ENCODE measurements at places on chromosomes 16 and 17.

- no peak for DNase-seq
Observed at GRCh38 chr17:80855948-80856862, 135.4 kb upstream of the CHMP6 start.

DNA sequence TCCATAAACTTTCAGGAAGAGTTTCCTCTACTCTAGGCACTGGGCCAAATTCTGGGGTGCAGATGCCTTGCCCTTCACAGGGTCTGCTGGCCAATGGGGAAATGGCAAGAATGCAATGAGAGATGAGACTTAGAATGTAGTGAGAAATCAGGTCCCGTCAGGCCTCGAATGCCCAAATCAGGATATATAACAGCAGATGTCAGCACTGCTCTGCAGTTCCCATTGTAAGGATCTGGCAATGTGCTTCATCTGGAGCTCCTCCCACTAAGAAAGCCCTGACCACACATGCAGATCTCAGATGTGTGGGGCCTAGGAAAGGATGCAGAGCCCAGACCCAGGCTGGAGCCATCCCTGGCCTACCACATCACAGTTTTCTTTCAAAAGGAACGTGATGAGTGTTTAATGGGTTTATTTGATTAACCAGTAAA lies 13.9 kb upstream of the LPCAT2 start:
- peak; percentile 88 for DNase-seq

DNA sequence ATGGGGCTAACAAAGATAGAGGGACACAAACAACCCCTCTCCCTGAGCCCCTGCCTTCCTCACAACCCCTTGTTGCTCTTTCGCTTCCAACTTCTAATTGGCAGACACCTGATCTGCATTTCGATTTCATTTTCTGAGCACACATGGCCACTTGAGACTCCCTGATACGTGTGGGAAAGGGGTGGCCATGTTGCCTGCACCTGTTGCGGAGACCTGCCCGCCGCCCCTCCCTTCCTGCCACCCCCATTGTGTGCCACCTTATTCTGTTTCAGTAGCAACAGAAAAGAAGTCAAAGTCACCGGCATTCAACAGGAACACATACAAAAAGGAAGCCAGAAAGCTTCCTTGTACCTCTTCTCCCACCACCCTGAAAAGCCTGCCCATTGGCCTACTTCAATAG lies 254.7 kb upstream of the SOX9 start:
- DNase-seq, result no peak

DNA sequence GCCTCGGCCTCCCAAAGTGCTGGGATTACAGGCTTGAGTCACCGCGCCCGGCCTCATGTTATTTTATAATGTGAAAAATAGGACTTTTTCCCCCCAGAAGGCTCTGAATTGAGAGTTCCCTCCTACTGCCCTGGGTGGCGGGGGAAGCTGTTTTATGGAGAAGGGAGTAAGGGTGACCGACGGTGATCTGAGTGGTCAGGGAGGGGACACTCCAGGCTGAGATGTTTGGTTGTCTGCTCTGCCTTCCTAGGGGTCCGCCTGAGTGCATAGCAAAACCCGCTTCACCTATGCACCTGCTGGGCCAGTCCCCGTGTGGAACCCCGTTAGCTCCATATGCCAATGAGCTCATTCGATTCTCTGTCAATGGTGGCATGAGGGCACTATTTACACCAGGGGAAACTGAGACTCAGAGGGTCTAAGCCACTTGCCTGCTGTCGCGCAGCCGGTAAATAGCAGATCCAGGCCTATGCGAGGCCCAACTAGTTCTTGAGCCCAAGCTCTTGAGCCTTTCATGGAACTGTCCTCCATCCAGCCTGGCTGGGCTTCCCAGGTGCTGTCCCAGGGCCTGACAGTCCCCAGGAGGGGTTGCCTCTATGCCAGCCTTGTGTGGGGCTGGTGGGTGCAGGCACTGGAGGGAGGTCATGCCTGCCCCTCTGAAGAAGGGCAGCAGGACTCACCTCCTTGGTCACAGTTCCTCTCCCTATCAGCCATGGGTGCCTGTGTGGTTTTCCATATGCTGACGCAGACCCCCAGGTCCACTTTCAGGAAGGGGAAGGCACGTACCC lies 1.7 kb upstream of the GJD3 start:
- no peak for DNase-seq

DNA sequence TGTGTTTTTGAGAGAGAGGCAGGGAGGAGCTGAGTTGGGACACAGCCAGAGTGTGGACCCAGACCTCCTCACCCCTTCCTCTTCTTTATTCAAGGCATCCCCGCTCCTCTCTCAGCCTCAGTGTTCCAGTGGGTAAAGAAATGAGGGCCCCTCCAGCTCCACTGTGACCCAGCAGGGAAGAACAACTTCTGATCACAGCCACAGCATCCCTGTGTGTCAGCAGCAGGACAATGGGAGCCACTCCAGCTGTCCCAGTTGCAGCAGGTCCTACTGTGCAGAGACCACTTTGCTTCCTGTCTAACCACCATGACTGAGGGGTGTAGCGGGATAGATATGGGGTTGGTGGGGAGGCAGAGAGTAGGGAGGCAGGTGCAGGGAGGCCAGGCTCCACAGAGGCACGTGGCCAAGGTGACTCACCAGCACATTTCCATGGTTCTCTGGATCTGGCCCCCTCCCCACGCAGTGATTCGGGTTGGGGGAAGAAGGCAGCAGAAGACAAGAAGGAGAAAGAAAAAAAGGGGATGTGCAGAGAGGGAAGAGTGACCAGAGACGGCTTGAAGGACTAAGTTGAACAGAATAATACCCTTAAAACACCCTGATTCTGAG lies 24.5 kb downstream of the PIK3R5 start:
- DNase-seq, result no peak

GRCh38 chr16:89297910-89298545 lies 80.5 kb downstream of the ZNF778 start:
- no peak for DNase-seq

GRCh38 chr16:22014271-22014873 lies 6.5 kb downstream of the MOSMO start:
- no peak for DNase-seq

DNA sequence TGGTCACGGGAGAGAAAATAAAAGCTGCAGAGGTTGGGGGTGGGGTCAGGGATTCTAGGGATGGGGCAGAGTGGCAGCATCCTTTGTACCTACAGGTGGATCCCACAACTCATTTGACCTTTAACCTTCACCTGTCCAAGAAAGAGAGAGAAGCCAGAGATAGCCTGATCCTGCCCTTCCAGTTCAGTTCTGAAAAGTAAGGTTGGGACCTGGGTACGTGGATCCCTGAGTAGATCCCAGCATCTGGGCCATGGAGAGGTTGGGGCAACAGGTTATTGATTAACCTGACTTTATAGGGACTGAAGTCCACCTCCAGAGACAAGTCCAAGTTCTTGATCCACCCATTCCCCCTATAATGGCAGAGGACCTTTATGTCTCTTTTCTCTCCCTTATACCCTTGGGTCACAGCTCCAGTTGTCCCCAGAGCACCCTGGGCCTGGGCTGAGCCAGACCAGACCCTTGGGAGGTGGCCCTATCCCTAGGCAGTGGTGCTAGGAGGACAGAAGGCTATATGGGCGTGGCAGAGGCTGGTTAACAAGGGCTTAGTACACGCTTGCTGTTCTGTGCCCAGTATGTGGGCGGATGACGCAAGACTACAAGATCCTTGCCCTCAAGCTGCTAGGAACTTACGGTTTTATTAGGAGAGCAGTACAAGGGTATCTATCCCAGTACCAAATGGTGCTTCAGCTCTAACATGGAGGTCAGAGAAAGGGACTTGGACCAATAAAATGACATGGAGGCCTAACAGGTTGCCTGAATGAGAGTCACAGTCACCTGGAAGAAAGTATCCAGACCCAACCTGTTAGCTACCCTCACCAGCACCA lies 3.3 kb downstream of the CLDN7 start:
- DNase-seq, result no peak

- no peak for DNase-seq
Observed at GRCh38 chr17:73198930-73199260, 6.0 kb downstream of the COG1 start.

DNA sequence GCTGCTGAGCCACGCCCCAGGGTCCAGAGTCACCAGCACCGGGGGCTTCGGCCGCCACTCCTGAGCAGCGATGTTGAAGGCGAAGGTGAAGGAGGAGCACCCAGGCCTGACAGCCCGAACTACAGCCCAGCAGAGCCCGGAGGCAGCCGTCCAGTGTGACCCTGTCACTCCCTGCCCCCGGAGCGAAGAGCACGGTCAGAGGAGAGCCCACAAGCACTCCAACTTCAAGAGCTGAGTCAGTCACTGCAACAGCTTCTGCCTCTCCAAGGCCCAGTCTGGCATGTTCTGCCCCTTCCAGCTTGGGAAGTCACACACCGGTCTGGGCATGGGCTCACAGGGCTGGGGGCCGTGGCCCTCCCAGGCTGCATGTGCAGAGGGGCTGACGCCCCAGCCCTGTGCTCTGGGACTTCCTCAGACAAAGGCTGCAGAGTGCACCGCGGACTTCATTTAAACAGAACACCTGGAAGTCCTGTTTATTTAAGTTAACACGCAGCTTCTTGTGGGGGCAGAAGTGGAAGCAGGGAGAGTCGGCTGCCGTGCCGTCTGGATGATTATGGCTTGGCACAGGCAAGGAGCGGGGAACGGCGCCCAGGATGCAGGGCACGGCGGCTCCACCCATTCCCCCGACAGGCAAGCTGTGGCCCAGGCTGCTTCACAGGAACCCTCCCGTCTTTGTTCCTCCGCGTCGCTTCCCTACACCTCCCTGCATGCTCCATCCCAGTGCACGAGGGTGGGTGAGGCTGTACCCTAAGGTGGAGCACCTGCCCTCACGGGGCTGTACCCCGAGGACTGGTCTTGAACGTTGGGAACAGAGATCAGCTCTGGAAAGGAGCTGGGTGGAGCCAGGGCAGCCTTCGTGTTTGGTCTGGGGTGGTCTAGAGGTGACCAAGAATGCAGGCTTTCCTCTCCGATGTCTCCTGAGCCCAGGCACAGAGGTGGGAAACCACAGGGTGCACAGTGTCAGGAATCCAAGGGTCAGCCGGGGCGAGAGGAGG lies 68.9 kb upstream of the METRNL start:
- DNase-seq, result no peak

- DNase-seq, result no peak
Observed at GRCh38 chr16:53519417-53520091, 16.5 kb upstream of the AKTIP start.

All from globus pallidus (tissue), 1 donor.